ENCODE measurements at places on chromosomes 11 and 22.
A peak's percentile ranks its signal among the peaks of the same experiment; 100 is the strongest.

GRCh38 chr11:129960216-129961214, 42.1 kb downstream of the PRDM10 start:
- no peak for DNase-seq

GRCh38 chr11:26862801-26863200, 131.1 kb upstream of the FIBIN start:
- no peak for DNase-seq

DNA sequence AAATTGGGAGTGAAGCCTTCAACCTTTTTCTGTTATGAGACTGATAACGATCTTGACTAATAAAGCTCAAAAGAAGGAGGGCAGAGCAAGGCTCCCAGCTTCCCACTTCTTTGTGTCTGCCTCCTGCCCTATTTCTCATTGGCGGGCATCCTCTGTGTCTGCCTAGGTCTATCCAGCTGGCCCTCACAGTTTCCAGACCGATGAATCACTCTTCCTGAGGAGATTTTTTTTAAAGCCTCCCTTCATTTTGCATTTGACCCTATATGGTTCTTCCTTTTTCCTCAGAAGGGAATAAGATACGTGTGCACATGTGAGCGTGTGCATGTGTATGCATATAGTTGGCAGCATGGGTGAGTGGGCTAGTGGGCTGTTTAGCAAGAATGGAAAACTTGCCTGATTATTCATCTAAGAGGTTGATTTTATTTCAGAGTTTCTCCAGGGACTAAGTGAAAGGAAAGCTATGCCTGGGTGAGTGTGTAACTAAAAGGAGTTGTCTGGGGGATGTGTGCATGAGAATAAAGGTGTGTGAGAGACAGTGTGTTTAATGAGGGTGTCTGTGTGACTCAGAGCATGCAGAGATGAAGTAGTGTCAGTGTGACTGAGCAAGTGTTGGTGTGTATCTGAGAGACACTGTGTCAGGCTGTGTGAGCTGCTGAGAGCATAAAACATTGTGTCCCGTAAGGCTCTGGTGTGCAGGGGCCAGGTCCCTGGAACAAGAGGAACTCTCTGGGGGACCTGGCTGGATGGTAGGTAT, 12.2 kb downstream of the PHLDB1 start:
- peak; percentile 13 for DNase-seq

DNA sequence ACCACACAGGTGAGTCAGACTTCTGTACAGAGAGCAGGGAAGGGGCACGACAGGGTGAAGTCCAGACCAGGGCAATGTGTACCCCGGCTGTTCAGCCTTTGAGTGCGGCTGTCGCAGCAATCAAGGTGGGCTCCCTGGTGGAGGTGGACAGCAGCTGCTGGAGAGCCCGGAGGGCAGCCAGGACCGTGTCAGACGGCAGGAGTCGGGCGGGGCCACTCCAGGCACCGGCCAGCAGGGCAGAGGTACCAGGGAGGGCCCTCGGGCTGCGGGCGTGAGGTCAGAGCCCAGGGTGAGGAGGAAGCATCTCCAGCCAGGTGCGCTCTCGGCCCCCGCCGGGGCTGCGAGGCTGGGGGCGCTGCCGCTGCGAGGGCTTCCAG, 802 bp upstream of the PIM3 start:
- DNase-seq = no peak

DNA sequence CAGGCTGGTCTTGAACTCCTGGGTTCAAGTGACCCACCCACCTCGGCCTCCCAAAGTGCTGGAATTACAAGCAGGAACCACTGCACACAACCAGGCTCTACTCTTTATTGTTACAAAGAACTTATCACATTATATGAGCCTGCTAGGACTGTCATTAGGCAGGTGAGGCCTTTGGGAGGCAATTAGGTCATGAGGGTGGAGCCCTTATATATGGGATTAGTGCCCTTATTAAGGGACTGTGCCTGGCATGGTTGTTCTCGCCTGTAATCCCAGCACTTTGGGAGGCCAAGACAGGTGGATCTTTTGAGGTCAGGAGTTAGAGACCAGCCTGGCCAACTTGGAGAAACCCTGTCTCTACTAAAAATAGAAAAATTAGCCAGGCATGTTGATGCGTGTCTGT, 10.5 kb upstream of the PSMC3 start:
- no peak for DNase-seq

DNA sequence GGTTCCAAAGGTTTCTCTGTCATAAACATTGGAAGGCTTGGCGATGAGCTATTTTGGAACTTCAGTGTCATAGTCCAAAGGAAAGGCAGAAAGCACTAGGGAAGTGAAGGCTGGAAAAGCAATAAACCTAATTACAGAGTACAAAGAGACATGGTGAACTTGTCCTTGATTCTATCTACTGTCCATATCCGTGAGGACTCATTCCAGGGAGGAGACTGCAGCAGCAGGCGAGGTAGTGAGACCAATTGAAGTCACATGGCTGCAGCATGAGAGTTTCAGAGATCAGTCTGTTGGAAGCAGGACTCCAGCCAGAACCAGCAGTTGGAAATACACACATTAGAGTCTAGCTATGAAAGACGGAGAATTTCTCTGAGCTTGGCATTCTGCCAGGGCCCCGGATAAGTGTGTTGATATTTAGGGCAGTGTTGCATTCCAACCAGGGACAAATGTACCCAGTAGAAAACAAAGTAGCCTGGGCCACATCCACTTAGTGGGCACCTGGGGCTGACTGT, 54.1 kb upstream of the ARHGAP42 start:
- peak; percentile 70 for DNase-seq

DNA sequence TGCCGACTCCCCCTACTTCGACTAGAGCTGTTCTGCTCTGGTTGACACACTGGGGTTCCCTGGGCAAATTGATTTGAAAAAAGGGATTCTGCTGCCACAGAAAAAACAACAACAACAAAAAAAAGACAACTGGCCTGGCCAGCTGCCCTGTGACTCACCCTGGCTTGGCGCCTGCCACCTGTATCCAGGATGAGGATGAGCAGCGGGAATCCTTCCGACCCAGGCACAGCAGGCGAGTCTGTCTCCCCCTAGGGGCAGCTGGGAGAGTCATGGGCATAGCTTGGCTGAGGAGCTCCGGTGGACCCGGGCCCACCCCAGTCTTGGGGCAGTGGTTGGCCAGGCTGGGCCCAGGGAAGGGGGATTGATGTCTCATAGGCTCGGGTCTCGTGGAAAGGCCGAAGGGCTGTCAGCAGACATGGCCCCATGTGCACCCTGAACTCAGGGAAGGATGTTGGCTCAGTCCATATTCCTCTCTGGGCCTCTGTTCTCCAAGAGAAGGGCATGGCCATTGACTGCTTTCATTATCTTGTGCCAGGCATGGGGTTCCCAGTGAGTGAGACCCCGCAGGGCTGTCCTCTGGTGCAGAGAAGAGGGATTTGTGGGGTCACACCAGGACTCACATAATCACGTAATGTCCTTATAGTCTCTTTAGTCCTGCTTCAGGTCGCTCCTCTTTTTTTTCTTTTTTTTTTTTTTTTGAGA, 10.4 kb upstream of the SUN2 start:
- no peak for DNase-seq

DNA sequence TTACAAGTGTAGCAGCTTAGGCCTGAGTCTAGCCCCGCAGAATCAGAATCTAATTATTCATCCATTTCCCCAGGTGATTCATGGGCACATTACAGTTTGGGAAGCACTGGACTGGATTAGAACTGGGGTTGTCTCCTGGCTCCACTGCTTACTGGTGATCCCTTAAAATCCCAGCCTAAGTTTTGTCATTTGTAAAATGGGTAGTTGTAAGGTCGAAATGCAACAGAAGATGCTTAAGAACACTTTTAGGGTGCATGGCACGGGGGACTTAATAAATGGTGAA, 1.3 kb downstream of the STX3 start:
- no peak for DNase-seq

DNA sequence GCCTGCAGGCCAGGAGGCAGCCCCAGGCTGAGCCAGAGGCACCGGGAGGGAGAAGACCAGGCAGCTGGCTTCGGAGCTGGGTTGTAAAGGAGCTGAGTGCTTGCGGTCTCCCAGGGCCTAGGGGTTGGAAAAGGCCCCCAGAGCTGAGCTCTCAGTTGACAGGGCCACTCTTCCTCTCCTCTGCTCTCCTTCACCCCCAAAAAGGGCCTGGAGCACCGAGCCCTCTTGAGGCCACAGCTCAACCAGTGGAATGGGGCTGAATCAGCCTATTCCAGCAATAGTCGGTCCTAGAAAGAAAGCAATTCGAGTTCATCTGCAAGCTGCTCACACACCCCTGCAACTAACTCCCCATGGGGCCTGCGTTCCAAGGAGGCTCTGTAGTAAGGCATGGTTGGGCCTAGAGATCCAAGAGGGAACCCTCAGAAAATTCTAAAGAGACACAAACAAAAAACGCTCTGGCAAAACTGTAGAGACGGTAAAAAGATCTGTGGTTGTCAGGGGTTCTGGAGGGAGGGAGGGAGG, 205.0 kb downstream of the BUD13 start:
- no peak for DNase-seq

- no peak for DNase-seq
Observed at GRCh38 chr22:45103756-45104155, 60.0 kb upstream of the NUP50 start.

GRCh38 chr11:70307176-70307575, 36.7 kb downstream of the PPFIA1 start:
- DNase-seq = no peak

- no peak for DNase-seq
Observed at GRCh38 chr11:102643941-102644340, 18.8 kb upstream of the MMP20 start.

DNA sequence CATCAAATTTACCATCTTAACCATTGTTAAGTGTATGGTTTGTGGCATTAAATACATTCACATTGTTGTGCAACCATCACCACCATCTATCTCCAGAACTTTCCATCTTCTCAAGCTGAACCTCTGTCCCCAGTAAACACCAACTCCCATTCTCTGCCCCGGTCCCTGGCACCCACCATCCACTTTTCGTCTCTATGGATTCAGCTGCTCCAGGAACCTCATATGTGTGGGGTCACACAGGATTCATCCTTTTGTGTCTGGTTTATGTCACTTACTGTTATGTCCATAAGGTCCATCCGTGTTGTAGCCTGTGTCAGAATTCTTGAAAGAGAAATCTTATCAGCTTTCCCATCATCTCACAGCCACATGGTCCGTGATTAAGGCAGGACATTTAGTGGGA, 16.3 kb downstream of the TSPAN32 start:
- DNase-seq = peak; percentile 20

GRCh38 chr11:78630561-78631303, 56.1 kb upstream of the NARS2 start:
- no peak for DNase-seq

- DNase-seq = no peak
Observed at GRCh38 chr22:45096256-45096907, 67.3 kb upstream of the NUP50 start.

DNA sequence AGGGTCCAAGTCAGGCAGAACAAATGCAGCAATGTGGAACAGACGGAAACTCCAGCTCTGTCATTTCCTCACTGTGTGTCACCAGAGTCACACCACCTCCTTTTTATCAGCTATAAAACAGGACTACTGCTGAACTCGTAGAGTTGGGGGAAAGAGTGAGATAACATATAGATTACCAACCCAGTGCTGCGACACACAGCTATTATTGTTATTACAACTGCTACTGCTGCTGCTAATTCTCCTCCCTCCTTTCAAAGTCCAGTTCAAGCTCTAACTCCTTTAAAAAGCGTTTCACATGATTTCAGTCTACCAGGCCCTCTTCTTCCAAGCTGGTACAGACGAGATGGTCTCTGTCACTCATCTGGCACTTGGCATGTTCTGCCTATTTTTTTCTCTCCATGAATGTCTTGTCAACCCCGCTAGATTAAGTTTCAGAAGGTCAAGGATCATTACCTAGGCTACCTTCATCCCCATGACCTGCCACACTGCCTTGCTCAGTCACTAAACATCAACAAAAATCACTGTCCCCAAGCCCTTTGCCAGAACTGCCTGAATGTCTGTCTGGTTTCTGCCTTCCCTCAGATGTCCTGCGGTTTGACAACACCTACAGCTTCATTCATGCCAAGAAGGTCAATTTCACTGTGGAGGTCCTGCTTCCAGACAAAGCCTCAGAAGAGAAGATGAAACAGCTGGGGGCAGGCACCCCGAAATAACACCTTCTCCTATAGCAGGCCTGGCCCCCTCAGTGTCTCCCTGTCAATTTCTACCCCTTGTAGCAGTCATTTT, 3.7 kb upstream of the MTFP1 start:
- DNase-seq = no peak

DNA sequence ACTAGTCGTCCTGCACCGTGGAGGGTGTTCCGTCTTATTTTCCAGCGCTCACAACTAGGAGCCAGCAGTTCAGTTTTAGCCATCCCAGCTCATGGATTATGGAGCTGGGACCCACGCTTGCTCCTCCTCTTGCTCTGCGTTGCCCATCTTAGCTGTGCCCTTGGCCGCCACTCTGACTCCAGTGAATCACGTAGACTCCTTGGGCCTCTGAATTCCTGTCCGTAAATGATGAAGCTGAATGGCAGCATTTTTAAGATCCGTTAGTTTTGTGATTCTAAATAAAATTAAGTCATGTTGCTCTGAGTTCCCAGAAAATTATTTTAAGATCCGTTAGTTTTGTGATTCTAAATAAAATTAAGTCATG, 23.8 kb downstream of the BCR start:
- DNase-seq = no peak

DNA sequence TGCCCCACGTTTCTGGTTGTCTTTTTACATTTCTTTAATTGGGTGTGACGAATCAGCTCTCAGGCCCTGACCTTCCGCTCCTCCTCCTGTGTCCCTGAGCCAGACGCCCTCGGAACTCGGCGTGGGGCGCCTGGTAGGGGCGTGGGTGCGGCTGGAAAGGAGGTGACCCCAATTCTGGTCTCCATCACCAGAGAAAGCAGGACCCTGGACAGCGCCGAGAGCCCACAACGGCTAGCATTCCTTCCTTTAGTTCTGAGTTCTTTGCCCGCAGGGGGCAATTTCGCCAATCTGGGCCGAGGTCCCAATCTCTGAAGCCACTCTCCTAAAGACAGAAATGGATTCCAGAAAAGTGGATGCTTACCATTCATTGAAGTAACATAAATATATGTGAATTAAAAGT, 11.7 kb upstream of the RBMXL2 start:
- DNase-seq = no peak

GRCh38 chr22:48431536-48432315, 1395.9 kb downstream of the BRD1 start:
- DNase-seq = peak; percentile 62
